ENCODE measurements at places on chromosomes 5 and 9.

DNA sequence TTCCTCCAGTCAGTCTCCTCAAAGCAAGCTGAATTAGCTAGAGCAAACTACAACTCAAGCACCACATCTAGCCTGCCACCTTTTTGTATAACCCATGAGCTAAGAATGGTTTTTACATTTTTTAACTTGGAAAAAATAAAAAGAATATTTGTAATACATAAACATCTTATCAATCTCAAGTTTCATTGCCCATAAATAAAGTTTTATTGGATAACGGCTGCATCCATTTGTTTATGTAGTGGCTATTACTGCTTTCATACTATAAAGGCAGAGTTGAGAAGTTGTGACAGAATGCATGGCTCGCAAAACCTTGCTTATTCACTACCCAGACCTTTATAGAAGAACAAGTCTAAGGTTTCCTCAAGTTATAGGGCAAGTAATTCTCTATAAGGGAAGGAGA is 95.7 kb downstream of the ELAVL2 start:
- DNase-seq, result no peak

GRCh38 chr9:129580211-129580915 is 40.5 kb downstream of the C9orf50 start:
- DNase-seq, result no peak

DNA sequence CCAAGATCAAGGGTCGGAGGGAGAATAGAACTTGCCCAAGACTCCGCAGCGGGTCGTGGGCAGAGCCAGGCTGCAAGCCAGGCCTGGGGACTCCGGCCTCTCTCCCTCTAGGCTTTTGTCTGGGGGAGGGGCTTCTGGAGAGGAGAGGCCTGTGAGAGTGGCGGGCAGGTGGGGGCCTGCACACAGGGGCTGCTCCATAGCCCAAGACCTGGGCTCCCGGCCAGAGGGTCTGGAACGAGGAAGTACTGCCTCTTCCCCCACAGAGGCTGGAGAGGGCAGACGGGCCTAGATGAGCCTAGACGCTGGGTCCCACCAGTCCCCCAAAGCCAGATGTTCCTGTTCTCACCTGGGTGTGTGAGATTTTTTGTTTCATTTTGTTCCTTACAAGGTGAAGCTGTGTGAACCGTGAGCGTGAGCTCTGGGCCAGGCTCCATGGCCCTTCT is 5.2 kb upstream of the ST6GALNAC6 start:
- no peak for DNase-seq

DNA sequence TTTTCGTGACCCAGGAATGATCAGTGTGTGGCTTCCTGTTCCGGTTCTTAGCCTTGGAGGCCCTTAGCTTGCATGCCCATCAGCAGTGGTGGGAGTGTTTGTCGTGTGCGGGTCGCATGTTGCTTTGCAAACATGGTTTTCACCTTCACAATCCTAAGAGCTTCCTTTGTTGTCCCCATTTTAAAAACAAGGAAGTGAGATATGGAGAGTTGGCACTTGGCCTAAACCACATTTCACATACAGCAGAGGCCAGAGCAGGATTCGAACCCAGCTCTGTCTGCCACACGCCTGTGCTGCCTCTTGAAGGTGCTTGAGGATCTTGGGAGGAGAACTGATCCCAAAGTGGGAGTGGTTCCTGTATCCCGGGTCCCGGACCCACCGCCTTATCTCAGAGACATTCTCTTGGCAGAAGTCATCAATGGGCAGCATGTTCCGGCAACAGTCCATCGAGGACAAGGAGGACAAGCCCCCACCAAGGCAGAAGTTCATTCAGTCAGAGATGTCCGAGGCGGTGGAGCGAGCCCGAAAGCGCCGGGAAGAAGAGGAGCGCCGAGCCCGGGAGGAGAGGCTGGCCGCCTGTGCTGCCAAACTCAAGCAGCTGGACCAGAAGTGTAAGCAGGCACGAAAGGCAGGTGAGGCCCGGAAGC is 38.2 kb upstream of the POMT1 start:
- DNase-seq, result no peak

DNA sequence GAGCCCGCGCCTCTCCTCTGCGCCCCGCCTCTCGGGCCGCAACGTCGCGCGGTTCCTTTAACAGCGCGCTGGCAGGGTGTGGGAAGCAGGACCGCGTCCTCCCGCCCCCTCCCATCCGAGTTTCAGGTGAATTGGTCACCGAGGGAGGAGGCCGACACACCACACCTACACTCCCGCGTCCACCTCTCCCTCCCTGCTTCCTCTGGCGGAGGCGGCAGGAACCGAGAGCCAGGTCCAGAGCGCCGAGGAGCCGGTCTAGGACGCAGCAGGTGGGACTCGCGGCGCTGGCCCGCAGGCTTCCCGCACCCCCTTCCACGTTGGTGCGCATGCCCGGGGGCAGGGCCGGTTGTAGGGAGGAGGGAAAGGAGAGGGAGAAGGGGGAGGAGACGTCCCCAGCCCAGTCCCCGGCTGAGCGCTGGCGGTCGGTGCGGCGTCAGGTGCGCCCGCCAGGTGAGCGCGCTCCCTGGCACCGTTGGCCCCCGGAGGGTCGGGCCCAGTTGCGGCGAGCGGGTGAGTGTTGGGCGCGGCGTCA is at the start of gene OCLN:
OCLN (plus strand) TSS at position 400 of the 532 bp plus-strand sequence. CDS start 11,455 bp downstream, outside the sequence.
- no peak for DNase-seq

DNA sequence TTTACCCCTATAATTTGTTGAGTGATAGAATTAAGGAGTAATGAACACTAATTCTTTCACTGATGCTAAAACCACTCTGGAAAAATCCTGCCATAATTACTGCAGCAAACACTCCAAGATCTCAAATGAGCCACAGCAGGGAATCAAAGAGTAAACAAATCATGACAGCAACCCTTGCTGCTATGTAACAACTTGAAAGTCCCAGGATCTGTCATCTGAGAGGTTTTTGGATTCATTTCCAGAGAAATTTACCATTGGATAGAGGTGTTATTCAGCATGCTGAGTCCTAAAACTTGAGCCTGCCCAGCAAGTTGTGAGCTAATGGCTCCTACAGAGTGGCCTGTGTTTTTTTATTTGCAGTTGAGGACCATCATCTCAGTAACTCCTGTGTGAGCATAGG is 59.2 kb downstream of the PRLR start:
- no peak for DNase-seq

GRCh38 chr5:21817668-21818369 is 1035.3 kb downstream of the CDH12 start:
- no peak for DNase-seq

- no peak for DNase-seq
Measured at GRCh38 chr9:97761056-97761598, 64.0 kb upstream of the XPA start.

DNA sequence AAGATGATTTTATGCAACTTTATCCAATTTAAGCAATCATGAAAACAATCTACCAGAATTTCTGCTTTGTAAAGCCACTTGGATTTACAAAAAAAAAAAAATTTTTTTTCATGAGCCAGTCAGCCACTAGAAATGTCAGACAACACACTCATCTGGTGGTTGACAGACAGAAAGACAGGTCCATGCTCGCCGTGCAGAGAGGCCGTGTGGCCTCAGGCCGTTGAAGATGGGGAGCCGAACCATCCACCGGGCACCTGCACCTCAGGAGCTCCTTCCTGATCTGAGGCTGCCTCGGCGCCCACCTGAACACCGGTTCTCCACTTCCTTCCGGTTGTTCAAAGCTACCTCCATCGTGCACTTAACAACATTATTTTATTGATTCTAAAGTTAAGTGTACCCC is 138.0 kb upstream of the IRX4 start:
- no peak for DNase-seq

- no peak for DNase-seq
Measured at GRCh38 chr5:61493973-61494372, 161.9 kb downstream of the ZSWIM6 start.

- no peak for DNase-seq
Measured at GRCh38 chr9:122348288-122348777, 22.5 kb upstream of the PTGS1 start.

DNA sequence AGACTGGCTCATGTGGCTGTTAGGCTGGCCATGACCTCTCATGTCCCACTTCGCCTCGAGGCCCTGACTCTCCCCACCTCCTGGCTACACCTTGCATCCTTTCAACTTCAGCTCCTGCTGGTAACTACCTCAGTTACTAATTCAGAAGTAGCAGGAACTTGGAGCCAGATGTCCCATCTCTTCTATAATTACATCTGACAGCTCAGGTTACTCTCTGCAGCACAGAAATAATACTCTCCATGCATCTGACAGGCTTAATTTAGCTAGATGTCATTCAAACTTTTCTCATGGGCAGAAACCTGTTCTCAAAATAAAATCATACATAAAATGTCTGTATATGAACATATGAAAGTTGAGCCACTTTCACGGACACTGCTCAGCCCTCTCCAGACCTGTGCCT is 92.2 kb upstream of the IL33 start:
- DNase-seq, result no peak

GRCh38 chr5:83516377-83516776 is 44.8 kb downstream of the VCAN start:
- no peak for DNase-seq

- DNase-seq, result no peak
Measured at GRCh38 chr9:82101475-82101874, 112.9 kb downstream of the SPATA31D1 start.

GRCh38 chr5:38069360-38069759 is 189.0 kb upstream of the EGFLAM start:
- no peak for DNase-seq

- DNase-seq, result no peak
Measured at GRCh38 chr9:122200960-122201595, 27.7 kb downstream of the LHX6 start.

- DNase-seq, result no peak
Measured at GRCh38 chr9:130626249-130626996, 38.0 kb upstream of the PRDM12 start.

GRCh38 chr5:149893403-149893931 is 51.1 kb downstream of the PDE6A start:
- no peak for DNase-seq

GRCh38 chr5:80054682-80055081 is 19.5 kb downstream of the THBS4 start:
- no peak for DNase-seq

GRCh38 chr5:133794771-133795415 is 173.5 kb downstream of the C5orf15 start:
- no peak for DNase-seq

- DNase-seq, result no peak
Measured at GRCh38 chr5:156799171-156799570, 50.9 kb upstream of the PPP1R2B start.

GRCh38 chr9:127690735-127691134 is 16.1 kb upstream of the CFAP157 start:
- DNase-seq, result no peak

- no peak for DNase-seq
Measured at GRCh38 chr9:131685753-131686706, 53.8 kb downstream of the RAPGEF1 start.

DNA sequence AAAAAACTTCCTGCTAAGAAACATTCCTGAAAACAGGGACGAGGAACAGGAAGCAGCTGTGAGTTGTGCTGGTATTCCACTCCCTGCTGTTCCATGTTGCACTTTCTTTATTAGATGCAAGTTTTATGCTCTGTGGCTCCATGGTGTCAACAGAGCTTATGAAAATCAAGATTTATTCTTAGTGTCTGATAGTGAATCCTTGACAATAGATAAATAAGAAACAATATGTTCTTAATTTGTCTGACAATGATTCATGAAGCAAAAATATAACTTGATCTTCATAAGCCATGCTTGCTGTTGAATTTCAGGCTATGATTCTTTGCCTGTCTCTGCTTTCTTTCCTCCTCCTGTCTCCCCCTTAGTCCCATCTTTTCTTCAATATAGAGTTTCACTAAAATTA is 119.6 kb downstream of the DROSHA start:
- no peak for DNase-seq

- DNase-seq, result no peak
Measured at GRCh38 chr9:14327036-14327435, 13.1 kb upstream of the NFIB start.

DNA sequence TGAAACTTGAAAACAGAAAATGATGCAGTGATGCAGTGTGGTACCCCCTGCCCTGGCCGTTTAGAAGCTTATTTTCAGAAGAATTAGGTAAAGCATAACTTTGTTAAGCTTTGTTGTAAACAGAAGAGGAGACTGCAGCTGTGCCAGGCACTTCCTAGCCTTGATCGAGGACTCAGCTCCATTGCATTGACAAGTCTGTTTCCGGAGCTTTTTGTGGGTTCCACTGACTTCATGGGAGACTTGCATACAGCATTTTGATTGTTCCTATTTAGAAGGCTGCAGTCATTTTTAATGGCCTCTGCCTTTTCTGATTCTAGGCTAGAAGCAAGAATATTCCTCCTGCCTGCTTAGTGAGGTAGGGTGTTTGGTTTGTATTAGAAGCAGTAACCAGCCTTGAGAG is 12.3 kb downstream of the MVB12B start:
- no peak for DNase-seq

GRCh38 chr5:114010362-114010761 is 351.5 kb upstream of the KCNN2 start:
- DNase-seq, result no peak

- no peak for DNase-seq
Measured at GRCh38 chr5:172594431-172594830, 46.6 kb upstream of the NEURL1B start.

DNA sequence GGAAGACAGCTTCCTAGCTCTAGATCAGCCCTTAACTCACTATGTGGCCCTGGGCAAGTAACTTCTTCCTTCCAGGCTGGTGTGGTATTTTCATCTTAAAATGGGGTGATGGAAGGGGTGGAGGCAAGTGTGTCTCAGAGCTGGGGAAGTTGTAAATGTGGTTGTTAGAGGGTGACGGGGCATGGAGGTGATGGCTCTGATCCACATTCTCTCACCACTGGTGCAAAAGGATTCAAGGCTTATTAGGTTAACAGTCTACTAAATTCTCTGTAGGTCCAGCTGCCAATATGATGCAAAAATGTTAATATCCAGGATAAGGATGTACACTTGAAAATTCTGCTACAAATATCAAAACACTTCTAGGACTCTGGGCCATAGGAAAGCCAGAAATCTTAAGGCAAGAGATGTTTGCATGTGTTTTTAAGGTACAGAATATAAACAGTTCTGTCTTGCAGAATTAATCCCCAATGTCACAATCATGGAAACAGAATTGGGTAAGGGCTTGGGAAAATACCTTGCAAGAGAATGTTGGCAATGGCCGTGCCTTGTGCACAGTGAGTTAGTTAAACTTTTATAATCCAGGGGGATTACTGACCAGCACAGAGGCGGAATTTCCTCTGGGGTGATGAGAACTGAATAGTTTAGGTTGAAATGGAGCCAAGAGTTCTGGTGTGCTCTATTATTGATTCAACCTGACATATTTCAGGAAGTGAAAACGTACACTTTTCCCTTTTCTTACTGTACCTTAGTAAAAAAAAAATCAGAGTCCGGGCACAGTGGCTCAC is 19.8 kb downstream of the TNFSF15 start:
- no peak for DNase-seq

DNA sequence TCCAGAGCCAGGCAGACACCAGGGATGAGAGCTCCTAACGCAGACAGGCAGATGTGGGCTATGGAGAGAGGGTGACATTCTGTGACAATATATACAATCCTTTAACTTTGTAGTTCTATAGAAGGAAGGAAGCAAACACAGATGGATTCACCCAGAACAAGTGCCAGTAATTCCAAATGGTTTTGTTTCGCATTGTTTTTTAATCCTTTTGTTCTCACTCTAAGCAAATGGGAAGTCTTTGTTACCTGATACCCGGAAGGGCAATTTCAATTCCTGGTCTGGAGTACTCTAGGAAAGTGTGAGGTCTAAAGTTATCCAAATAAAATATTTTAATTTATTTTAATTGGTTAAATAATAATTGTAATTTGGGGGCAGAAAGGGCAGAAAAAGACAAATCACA is 2.5 kb downstream of the FRMD3 start:
- DNase-seq, result no peak

- no peak for DNase-seq
Measured at GRCh38 chr5:17989567-17990563, 355.6 kb downstream of the TAF11L14 start.

- no peak for DNase-seq
Measured at GRCh38 chr9:34025062-34025461, 23.6 kb downstream of the UBAP2 start.

Measured in activated T-cell treated with anti-CD3 and anti-CD28 coated beads for 48 hours (primary cell).